Hepatocyte (in vitro differentiated cells): ENCODE measurements at places on chromosomes 2 and 18. TPM values are rescaled to one million over a fixed set of nuclear protein-coding genes. Genes with fewer than 3 reads are reported as not detected.

GRCh38 chr2:224903621-224904020 lies 138.6 kb downstream of the DOCK10 start:
- DNase-seq: no peak

- no peak for DNase-seq
Observed at GRCh38 chr18:48638896-48639771, 100.3 kb downstream of the CTIF start.

DNA sequence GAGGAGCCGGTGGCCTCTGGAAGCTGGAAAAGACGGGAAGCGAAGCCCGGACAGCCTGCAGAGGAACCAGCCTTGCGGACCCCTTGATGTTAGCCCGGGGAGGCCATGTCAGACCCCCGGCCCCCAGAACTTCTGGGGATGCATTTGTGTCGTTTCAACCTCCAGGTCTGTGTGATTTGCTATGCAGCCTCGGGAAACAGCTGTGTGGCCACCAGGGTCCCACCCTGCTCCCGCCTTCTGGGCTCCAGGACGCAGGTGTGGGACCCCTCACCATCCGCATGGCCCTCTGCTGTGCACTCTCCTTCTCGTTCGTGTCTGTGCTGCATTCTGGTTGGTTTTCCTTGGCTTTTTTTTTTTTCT lies 13.3 kb downstream of the NEU4 start:
- DNase-seq: no peak

- no peak for DNase-seq
Observed at GRCh38 chr2:240130393-240131195, 5.5 kb downstream of the COPS9 start.

DNA sequence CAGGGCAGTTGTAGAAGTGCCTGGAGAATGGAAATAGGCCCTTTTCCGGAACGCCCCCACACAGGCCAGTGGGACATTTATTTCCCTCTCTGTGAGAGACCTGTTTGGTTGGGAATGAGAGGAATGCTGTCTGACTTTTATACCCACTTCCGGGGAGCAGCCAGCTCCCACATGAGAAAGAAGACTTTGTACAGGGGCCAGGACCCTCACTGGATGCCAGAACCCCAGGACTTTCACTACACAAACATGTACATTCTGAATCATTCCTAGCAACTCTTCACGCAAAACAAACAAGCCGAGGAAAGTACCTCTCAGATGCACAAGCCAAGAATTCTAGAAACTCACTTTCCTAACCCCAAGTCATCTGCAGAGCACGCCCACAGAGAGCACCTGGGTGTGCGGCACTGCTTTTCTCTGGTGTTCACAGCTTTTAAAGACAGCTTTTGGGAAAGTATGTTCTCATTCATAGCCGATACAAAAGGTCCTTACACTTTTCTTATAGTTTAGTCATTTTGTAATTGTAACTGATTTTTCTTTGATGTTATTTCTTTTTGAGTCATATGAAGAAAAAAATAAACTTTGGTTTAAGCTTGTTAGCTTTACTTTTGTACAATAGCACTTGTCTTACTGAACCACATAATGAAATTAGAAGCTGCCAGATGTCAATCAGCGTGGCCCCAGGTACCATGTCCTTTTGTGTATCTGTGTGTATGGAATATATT lies 856.1 kb upstream of the ID2 start:
- DNase-seq: peak; percentile 32

DNA sequence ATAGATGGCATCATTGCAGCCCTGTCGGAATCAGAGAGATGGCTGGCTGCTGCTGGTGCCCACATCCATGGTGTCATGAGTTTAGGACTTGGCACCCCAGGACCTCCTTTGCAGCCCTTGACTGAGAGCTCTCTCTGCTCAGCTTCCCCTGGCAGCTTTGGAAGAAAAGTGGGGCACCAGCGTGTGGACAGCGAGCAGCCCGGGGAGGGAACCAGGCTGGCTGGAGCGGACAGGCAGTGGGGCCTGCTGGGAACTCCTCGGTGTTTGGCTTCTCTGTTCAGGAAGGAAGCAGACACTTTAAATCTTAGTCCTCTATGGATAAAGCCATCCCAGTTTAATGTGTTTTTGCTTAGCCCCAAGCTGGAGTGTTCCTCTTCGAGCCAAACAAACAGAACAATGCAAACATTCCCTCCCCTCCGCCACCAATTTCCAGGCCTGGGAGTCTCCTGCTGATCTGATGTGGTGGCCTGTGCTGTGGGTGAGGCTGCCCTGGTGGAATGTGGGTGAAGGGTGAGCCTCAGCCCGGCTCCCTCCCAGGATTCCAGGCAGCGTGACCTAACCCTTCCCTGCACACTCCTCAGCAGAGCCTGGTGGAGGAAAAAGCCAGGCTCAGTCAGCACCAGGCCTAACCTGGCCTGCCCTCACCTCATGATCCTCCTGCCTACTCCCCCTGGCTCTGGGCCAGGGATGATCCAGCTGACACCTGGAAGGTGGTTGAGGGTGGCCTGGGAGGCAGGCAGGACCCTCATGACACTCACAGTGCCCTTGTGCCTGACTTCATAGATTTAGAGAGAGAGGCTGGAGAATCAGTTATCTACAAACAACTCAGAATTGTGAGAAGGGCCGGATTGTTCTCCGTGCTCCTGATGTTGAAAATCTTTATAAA lies 21.6 kb upstream of the ITGB6 start:
- DNase-seq: peak; percentile 87

DNA sequence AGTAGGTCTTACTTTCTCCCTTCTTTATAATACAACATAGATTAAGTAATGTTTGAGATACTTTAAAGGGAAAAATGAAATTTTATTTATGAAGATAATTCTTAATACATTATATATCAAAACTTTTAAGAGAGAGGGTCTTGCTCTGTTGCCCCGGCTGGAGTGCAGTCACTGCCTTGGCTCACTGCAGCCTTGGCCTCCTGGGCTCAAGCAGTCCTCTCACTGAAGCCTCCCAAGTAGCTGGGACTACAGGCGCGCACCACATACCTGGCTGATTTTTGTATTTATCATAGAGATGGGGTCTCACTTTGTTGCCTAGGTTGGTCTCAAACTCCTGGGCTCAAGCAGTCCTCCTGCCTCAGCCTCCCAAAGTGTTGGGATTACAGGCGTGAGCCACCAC lies 94.8 kb downstream of the COX7A2L start:
- no peak for DNase-seq

- no peak for DNase-seq
Observed at GRCh38 chr2:136016427-136016826, 31.0 kb upstream of the DARS1 start.

- DNase-seq: no peak
Observed at GRCh38 chr2:14363137-14363536, 269.4 kb upstream of the LRATD1 start.

GRCh38 chr2:190404487-190404886 lies 3.7 kb upstream of the MFSD6 start:
- peak; percentile 61 for DNase-seq

- DNase-seq: no peak
Observed at GRCh38 chr2:20400306-20400705, 46.6 kb upstream of the RHOB start.

DNA sequence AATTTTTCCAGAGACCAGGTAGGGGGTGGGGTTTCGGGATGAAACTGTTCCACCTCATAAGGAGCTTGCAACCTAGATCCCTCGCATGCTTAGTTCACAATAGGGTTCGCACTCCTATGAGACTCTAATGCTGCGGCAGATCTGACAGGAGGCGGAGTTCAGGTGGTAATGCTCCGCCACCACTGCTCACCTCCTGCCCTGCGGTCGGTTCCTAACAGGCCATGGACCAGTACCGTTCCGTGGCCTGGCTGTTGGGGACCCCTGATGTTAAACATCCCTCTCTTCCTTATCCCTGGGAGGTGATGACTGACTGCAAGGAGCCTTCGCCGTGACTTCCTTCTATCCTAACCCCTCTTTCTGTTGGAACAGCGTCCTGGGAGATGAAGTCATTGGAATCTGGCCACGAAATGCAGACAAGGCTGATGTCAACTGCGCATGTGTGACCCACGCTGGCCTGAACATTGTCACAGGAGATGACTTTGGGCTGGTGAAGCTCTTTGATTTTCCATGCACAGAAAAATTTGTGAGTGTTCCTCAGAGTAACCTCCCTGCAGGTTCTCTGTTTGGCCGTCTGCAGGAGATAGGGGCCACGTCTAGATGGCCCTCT lies 82.4 kb downstream of the RTN4 start:
- no peak for DNase-seq

DNA sequence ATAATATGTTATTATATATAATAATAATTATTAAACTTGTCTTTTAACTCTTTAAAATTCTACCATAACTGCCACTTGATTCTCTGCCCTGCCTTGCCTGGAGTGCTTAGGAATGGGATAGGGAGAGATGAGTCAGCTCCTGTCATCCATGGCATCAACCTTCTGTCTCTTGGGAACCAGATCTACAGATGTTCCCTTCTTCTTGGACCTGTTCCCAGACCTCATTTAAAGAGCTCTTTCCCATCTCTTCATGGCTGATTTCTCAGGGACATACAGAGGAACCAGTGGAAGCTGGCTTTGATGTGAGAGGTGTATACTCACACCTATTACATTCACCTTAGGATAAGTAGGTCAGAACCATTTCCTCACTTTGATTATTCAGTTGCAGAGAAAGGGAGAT lies 155.3 kb upstream of the MYO3B start:
- DNase-seq: no peak

DNA sequence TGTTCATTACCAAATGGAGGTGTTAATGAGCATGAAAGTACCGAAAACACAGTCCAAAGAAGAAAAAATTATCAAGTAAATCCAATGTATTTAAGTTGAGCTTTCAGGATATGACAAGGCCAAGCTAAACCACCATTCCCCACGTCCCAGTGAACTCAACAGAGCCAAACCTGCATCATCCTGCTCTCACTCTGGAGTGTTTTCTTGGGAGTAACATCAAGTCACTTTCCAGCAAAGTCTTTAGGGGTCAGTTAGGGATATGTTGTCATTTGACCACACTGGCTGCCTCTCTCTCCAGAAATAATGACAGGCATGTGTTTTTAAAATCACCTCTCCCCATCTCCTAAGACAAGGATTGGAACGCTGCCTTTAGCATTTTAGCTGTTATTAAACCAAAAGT lies 140.5 kb downstream of the SRBD1 start:
- no peak for DNase-seq

DNA sequence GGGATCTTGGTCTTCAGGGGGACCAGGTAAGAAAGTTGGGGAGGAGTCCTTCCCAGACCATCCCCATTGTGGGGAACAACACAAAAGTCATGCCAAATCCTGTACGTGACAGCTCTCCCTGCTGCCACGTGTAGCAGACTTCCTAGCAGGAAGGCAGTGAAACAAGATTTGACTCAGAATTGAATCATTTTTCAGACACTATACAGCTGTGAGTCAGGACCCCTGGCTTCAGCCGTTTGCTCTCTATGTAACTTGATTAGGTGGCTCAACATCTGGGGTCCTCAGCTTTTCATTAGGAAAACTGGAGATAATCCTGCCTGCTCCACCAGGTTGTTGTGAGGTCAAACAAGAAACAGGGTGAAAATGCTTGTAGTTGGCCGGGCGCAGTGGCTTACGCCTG lies 32.9 kb upstream of the PDCL3 start:
- no peak for DNase-seq

GRCh38 chr2:55876429-55877086 lies 47.0 kb downstream of the EFEMP1 start:
- no peak for DNase-seq

- DNase-seq: no peak
Observed at GRCh38 chr2:173059971-173060461, 15.6 kb upstream of the MAP3K20 start.

DNA sequence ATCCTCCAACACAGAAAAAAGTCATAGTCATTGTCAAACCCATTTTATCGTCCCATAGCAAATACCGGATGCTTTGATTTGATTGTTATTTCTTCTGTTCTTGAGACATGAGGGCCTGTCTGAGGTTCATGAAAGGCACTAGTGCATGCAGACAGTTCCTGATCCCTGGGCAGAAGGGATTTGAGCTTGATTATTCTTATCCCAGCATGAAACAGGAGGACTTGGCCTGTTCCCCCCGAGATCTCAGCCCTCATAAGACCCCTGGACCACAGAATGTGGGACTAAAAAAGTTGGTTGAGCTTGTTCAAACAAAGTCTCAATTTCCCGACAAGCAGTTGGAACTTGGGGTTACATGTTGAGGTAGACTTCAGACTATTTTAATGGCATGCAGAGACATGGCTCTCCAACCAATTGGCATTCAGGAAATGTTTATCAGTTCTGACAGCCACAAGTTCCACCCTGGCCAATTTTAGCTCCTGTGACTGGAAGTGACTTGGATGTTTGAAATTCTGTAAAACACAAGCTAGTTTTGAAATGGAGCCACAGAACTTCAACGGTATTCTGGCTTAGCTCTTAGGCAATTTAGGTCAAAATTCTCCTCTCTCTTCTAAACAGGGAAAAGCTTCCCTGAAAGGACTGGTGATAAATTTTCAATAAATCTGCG lies 366.9 kb upstream of the SLC14A2 start:
- DNase-seq: no peak

DNA sequence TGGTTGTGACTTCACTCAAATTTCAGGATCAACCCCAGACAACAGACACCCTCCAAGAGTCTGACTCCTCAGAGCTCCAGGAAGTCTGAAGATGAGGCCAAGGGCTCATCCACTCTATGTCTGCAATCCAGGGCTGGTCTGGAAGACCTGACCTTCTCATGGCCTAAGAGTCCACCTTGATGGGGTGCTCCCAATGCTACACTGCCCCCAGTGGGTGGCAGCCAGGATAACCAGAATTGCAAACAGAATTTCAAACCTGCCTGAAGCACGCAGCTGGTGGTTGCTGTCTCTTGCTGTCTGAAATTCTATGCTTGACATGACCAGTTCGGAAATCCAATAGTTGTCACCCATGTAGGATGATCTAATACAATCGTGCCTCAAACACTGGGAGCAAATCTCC lies 96.0 kb downstream of the UXS1 start:
- peak; percentile 42 for DNase-seq

DNA sequence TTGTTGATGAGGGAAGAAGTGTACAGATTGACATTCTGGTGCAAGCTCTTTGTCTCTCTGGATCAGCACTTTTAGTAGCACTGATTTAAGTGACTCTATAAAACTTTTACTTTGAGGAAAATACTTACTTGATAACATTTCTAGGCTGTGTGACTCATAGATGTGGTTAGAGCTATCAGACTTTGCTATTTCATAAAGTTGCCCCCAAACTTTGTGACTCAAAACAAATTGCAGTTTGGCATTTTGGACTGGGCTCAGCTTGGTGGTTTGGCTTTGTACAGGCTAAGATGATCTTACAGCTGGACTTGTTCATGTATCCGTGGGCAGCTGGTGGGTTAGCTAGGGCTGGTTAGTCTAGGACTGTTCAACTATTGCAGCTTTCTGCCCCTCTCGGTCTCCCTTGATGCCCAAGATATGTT lies 42.1 kb upstream of the GLS start:
- no peak for DNase-seq

The VSNL1 gene
- total RNA-seq: 9.4 and 12.1 TPM in 2 replicates

The PSMD14 gene
- 66.6 and 71.0 TPM in 2 replicates for total RNA-seq

The UGT1A5 gene
- total RNA-seq: not detected in 2 replicates

The MAL gene
- 1.4 TPM in 1 of 2 replicates, not detected in the other for total RNA-seq

The L3MBTL4 gene
- 7.6 and 14.1 TPM in 2 replicates for total RNA-seq

The TUBA3D gene
- 104 and 126 TPM in 2 replicates for total RNA-seq

The ZAP70 gene
- 0.80 and 1.4 TPM in 2 replicates for total RNA-seq

The ASB18 gene
- not detected in 2 replicates for total RNA-seq
